ENCODE measurements at places on chromosomes 4 and X.

DNA sequence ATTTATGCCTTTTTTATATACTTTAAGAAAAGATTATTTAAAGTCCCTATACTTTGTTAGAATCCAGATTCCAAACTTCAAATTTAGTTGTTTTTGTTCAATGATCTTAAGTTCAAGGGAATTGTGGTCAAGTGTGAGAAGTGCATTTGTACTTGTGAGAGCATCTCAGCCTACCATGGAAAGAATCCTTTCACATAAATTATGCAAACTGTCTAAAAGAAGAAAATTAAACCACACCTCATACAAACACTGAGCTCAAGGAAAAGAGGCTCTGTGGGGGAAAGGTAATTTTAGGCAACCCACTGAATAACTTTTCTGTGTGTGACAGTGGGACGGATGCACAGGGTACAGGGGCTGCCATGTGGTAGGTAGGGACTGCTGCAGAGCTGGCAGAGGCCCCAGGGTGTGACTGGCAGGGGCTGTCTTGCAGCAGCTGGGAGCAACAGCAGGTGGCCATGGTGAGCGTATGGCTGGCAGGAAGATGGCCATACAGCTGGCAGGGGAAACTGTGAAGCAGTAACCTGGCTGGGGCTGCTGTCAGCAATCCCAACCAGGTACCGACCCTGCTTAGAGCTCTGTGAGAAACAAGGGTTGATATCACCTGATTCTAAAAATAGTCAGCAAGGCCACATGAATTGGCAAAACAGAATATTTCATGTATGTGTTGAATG, 130.6 kb downstream of the UGT8 start:
- no peak for DNase-seq

- DNase-seq: no peak
Observed at GRCh38 chr4:4254199-4254598, 6.2 kb upstream of the TMEM128 start.

DNA sequence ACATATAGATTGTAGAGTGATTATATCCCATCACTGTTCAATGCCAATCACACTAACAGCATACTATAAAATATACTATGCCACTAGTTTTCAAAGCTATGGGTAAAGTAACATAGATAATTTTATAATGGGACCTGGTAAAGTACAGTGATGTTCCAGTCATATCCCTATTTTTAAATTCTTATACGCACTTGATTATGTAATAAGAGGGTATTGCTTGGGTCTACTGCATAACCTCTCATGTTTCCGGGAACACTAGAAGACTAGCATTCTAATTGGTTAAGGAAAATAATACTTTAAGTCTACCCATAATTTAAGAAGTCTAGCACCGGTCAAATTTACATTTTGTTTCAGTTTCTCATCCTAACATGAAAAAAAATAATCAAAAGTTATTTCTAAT, 275.1 kb downstream of the CHIC1 start:
- no peak for DNase-seq

DNA sequence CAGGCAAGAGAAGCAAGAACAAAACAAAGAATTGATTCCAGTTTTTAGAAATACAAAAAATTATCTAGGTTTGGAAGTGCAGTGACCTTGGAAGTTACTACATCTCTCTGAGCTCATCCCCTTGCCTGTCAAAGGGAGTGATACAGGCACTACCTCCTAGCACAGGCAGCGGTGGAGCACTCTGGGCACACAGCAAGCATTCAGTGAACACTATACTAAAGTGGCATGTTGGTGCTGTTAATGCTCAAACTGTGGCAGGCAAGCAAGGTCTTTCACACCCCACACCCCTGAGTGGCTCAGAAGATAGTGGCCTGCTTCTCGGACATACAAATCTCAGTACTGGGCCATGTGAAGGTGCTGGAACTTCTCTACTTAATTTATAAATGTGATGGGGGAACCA, 51.2 kb downstream of the DRD5 start:
- DNase-seq: no peak

GRCh38 chr4:86769794-86770193, 79.4 kb downstream of the SLC10A6 start:
- no peak for DNase-seq

GRCh38 chrX:109716431-109717028, 16.5 kb downstream of the ACSL4 start:
- DNase-seq: no peak

DNA sequence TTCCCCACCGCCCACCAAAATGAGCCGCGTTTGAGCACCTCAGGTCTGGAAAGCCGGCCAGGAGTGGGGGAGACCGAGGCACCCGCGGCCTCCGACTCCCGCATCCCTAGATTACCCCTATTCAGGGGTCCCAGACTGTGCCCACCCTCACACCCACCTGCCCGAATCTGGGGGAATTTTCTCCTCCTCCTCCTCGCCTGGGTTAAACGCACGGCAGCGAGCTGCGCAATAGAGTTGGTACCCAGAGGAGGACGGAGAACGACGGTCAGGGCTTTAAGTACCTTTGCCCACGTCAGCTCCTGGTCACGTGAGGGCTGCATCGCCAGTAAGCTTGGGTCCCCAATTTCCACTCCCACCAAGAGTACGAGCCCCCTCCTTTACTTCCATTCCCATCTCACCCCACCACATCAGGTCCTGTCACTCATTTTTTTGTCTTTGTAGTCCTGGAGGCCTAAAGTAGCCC, at the start of gene ARMCX2:
Gene ARMCX2 (minus strand): TSS at position 250 of the 463 bp plus-strand sequence. CDS start 2,262 bp downstream, outside the sequence.
- DNase-seq: peak; percentile 76

GRCh38 chrX:153728095-153728494, 3.4 kb downstream of the ABCD1 start:
- DNase-seq: no peak

- no peak for DNase-seq
Observed at GRCh38 chr4:101921370-101921769, 130.8 kb downstream of the BANK1 start.

DNA sequence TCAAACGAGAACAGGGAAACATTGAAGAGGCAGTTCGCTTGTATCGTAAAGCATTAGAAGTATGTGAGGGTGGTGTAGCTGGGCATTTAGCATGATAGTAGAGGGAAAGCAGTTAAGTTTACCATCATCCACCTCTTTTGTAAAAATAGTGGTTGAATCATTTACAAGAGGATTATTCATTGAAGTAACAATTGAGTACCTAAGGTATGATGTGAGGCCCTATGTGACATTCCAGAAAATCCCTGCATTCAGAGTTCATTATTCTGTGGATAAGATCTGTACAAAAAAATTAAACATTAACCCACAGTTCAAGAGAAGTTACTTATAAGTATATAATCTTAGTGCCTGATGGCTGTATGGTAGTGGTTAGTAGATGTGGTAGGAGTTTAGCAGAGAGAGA, 22.2 kb upstream of the GCNA start:
- no peak for DNase-seq

DNA sequence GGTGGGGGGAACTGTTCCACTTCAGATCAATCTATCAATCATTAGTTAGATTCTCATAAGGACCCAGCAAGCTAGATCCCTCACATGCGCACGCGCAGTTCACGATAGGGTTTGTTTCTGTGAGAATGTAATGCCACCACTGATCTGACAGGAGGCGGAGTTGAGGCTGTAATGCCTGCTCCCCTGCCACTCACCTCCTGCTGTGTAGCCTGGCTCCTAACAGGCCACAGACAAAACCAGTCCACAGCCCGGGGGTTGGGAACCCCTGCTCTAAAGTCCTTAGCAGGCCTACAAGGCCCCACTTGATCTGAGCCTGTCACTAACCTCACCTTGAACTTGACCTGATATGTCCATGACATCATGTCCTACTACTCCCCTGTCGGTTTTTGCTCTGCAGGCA, 30.3 kb downstream of the ARL9 start:
- DNase-seq: no peak

DNA sequence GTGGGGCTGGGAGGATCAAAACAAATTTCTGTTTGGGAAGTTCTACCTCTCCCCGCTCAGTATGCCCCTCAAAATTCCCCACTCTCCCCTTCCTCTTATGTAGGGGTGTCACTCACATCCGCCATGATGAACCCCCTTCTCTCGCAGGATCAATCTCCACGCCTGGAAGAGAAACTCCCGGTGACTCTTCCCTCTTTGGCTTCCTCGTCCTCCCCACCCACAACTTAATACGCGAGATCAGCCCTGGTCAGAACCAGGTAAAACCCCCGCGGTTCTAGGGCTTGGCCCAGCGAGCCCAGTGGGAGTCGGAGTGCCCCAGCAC, 427 bp downstream of the LAMTOR3 start:
- DNase-seq: no peak

- DNase-seq: no peak
Observed at GRCh38 chr4:139265654-139266053, 14.4 kb downstream of the MGARP start.

DNA sequence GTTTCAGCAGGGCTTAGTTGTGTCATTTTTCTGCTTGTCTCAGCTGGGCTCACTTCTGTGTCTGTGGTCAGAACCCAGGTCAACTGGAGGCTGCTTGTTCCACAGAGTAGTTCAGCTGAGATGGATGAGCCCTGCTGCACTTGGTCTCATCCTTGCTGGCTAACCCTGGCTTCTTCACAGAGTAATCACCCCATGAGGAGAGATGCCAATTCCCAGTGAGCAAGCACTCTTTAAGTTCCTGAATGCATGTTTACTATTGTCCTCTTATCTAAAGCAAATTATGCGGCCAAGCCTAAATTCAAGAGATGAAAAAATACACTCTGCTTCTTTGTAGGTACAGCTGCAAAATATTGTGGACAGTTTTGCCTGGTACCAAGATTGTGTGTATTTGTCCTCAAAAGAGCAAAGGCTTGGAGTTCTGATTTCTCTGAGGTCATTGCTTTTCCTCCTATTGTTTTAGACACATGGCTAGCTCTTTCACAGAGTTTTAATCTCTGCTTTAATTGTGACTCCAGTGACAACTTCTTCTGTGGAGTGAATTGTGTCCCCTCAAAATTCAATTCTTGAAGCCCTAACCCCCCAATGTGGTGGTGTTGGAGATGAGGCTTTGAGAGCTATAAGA, 236.6 kb upstream of the ANKRD50 start:
- DNase-seq: peak; percentile 59

DNA sequence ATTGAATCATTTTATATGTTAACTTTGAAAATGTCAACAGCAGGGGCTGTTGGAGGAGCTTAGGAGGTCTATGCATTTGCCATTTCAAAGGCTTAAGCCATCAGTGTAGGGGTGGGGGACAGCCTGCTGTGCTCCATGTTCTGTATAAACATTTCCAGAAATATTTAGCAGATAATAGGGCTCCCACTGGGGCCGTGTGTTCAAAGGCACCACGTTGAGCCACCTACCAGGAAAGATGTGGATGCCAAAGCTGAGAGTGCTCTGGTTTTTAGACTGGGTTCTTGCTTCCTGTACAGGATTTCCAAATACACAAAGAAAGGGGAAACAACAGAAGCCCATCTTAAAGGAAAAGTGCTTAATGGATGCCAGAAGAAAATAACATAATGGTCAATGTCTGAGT, 219.5 kb downstream of the CENPC start:
- no peak for DNase-seq

DNA sequence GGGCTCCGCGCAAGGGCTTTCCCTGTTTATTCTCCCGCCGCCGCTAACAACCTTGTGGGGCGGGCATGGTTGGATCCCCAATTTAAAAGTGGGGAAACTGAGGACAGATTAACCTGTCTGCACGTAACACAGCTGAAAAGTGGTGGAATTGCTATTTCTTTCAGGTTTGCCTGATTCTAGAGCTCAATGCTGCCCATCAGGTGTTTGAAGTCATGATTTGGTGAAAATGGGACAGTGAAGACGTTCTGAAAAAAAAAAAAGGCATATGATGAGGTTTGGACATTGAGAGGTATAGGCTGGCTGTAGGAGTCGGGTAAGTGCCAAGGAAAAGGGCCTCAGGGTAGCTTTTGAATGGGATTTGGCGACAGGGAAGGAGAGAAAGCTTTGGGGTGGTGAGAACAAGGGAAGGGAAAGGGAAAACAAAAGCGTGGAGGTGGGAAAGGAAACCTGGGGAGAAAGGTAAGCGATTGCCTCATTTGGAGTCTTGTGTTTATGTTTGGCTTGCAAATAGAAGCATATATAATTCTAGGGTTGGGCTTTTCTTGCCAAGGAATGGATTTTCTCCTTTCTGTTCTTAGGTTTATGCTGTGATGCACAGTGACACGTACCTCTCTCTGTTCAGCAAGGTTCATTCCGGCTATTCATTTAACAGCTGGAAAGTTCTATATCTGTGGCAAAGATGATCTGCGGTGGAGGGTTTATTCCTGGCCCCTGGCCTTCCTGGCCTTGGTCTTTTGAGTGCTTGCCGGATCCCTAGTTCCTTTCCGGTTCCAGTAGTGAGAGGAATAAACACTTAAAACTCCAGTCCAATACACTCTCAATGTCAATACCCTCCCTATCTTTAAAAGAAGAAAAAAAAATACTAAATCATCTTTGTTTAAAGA, 2.4 kb upstream of the STIM2 start:
- DNase-seq: no peak

- DNase-seq: peak; percentile 58
Observed at GRCh38 chr4:113293043-113293560, 243.6 kb downstream of the ANK2 start.

DNA sequence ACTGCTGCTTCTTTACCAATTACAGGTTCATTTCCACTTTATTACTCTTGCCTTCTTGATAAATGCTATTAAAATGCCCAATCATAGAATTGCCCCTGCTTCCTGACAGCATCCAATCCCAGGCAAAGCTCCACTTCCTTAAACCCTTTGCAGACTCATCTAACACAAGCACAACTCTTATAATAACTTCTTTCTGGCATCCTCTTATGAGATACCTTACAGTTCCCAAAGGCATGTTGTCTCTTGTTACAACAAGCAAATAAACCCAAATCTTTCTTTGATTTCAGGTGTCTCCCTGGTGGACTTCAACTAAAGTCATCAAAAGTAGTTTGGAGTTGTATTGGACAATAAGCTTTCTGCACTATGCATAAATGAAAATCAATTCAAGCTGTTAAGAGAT, 22.5 kb upstream of the ADH7 start:
- no peak for DNase-seq

GRCh38 chrX:70664726-70665125, 220.1 kb downstream of the DLG3 start:
- peak; percentile 2 for DNase-seq

DNA sequence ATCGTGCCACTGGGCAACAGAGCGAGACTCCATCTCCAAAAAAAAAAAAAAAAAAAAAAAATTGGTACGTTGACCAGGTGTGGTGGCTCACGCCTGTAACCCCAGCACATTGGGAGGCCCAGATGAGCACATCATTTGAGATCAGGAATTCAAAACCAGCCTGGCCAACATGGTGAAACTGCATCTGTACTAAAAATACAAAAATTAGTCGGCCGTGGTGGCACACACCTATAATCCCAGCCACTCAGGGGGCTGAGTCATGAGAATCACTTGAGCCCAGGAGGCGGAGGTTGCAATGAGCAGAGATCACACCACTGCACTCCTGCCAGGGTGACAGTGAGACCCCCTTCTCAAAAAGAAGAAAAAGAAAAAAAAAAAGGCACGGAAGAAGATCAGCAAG, 24.5 kb downstream of the RBMX start:
- DNase-seq: no peak

DNA sequence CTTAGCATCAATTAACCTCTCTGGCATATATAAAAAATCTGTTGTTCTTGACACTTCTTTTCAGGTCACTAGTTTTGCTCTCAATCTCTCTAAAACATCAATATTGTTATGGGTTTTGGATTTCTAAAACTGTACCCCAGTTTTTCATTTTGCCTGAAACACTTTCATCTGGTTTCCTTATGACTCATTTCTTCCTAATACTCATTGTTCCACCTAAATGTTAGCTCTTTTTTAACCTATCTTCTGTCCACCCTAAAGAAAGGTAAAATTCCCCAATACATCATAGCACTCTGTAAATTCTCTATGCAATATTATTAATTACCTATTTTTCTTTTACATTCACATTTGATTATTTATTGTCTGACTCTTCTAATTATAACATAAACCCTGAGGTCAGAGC, 575.5 kb upstream of the NDST4 start:
- DNase-seq: no peak
